ENCODE measurements at places on chromosomes 4 and X. TPM values are rescaled to one million over a fixed set of nuclear protein-coding genes. Genes with fewer than 3 reads are reported as not detected.
A peak's percentile ranks its signal among the peaks of the same experiment; 100 is the strongest.

The TECRL gene
- 0.18 TPM for polyA plus RNA-seq

The RBM47 gene
- polyA plus RNA-seq: 117 TPM

The HMGN5 gene
- polyA plus RNA-seq: 73.7 TPM

The MND1 gene
- polyA plus RNA-seq: 2.3 TPM

The DKK2 gene
- 0.86 TPM for polyA plus RNA-seq

DNA sequence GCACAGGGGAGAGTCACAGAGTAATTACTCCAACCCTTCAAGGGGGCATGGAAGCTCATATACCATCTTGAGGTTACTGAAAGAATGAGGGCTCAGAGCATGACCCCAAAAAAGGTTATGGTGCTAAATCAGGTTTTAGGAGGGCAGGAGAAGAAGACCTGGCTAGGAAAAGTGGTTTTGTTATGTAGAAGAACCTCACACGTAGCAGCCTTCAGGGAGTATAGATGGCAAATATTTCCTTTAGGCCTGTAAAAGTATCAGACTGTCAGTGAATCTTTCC, 102.0 kb upstream of the PDE5A start:
- no peak overlapping the region for H3K4me3 ChIP-seq
- no peak for DNase-seq
- H3K27me3 ChIP-seq: no peaks in the 10 kb centered on the region
- no peak overlapping the region for H3K27ac ChIP-seq
- no peaks in the 10 kb centered on the region for H3K36me3 ChIP-seq
- no peaks in the 10 kb centered on the region for H3K4me1 ChIP-seq

GRCh38 chrX:10631416-10632145, 11.2 kb upstream of the MID1 start:
- no peaks in the 10 kb centered on the region for H3K36me3 ChIP-seq
- peaks cover 3% of the 10 kb centered on the region for H3K27me3 ChIP-seq
- no peak overlapping the region for H3K27ac ChIP-seq

DNA sequence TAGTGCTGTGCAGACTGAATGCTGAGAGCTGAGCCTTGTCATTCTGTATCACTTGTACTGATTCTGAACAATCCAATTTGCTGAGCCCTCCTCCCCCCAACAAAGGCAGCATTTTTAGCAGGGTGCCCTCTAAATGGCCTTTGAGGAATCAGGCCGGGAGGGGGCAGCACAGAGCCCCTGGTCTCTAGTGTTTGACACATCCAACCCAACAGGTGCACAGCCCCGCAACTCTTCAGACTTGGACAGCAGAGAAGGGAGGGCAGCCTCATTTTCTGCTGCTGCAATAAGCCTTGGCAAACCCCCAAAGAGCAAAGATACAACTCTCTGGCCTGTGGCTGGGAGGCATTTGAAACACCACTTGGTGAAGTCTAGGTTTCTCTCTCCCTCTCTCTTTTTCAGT, 3.4 kb downstream of the ATP1B4 start:
- no peaks in the 10 kb centered on the region for H3K27me3 ChIP-seq
- no peak overlapping the region for H3K27ac ChIP-seq
- no peaks in the 10 kb centered on the region for H3K4me1 ChIP-seq
- H3K36me3 ChIP-seq: no peaks in the 10 kb centered on the region
- DNase-seq: peak; percentile 22

- H3K4me3 ChIP-seq: no peak overlapping the region
- H3K27me3 ChIP-seq: no peaks in the 10 kb centered on the region
- H3K27ac ChIP-seq: no peak overlapping the region
- DNase-seq: no peak
These were observed 766.9 kb upstream of the IGFBP7 start for GRCh38 chr4:57877047-57877458.

- H3K27me3 ChIP-seq: no peaks in the 10 kb centered on the region
- H3K4me1 ChIP-seq: no peaks in the 10 kb centered on the region
- no peaks in the 10 kb centered on the region for H3K36me3 ChIP-seq
These were observed 186.6 kb downstream of the SOX3 start for GRCh38 chrX:140318296-140318695.

DNA sequence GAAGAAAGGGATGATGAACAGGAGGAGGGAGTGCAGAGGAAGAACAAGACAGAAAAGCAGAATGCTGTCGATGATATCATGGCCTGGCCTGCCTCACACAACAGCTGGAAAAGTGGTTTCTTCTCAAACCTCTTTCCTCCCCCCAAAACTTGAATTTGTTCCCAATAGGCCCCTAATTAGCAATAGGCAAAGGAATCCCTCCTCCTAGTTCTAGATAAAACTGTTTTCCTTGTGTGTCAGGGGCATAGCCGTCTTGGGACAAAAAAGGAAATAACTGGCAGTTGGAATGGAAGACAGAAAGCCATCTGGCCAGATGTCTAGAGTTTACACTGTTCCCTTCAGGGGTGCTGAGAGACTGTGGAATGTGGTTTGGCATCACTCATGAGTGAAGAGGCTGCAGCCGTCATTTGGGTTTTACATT, 177.8 kb upstream of the C1QTNF7 start:
- H3K36me3 ChIP-seq: no peaks in the 10 kb centered on the region
- H3K27me3 ChIP-seq: no peaks in the 10 kb centered on the region
- DNase-seq: no peak

- no peaks in the 10 kb centered on the region for H3K27me3 ChIP-seq
- H3K36me3 ChIP-seq: no peaks in the 10 kb centered on the region
- DNase-seq: no peak
- no peak overlapping the region for H3K27ac ChIP-seq
- H3K4me3 ChIP-seq: no peak overlapping the region
- H3K4me1 ChIP-seq: no peaks in the 10 kb centered on the region
These were observed 101.2 kb upstream of the CXCL13 start for GRCh38 chr4:77504407-77504806.

GRCh38 chr4:181819946-181820345, 423.3 kb upstream of the TENM3 start:
- no peaks in the 10 kb centered on the region for H3K4me1 ChIP-seq
- peak; percentile 8 for DNase-seq
- H3K36me3 ChIP-seq: no peaks in the 10 kb centered on the region
- no peak overlapping the region for H3K27ac ChIP-seq
- H3K4me3 ChIP-seq: no peak overlapping the region
- H3K27me3 ChIP-seq: no peaks in the 10 kb centered on the region

DNA sequence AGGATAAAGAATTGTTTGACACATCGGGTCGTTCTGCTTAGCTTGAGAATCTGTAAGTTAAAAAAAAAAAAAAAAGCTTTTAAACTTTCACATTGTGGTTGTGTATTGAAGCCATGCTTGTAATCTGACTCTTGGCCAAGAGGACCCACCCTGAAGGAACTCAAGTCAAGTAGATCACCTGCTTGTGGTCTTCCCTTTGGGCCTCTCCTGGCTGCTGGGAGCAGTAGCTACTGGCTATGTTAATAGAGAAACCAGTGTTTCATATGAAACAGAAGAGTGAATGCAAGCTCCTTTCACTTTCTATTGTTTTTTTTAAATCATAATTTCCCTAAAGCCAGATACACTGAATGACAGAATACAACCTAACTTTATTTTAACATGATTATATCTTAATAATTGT, 402.4 kb upstream of the NDST4 start:
- H3K27me3 ChIP-seq: no peaks in the 10 kb centered on the region
- H3K36me3 ChIP-seq: no peaks in the 10 kb centered on the region
- H3K27ac ChIP-seq: no peak overlapping the region

GRCh38 chr4:117137145-117137544, 51.8 kb upstream of the TRAM1L1 start:
- no peak overlapping the region for H3K4me3 ChIP-seq
- H3K4me1 ChIP-seq: no peaks in the 10 kb centered on the region
- DNase-seq: no peak
- H3K27me3 ChIP-seq: no peaks in the 10 kb centered on the region
- no peak overlapping the region for H3K27ac ChIP-seq

DNA sequence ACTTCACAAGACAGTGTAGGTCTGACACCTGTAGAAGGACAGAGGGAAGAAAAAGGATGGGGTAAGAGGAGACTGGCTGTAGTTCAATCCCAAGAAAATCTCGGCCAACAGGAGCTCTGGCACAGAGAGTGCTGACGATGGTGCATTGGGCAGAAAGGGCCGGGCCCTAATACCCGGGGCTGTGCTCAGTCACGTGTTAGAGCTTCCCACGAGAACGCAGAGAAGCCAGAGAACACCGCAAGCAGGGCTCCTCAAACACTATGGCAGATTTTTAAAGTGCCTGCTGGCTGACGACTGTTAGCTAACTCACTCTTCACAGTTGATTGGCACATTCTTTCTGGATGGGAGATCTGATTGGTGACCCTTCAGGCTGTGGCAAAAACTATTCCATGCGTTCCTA, 35.5 kb downstream of the EREG start:
- no peaks in the 10 kb centered on the region for H3K36me3 ChIP-seq
- no peak for DNase-seq
- no peak overlapping the region for H3K4me3 ChIP-seq
- no peak overlapping the region for H3K27ac ChIP-seq
- no peaks in the 10 kb centered on the region for H3K27me3 ChIP-seq

Measured in adrenal gland (tissue), 19 donors.